ENCODE measurements at places on chromosomes 3 and 15.

- DNase-seq: no peak
Measured at GRCh38 chr3:81354119-81354518, 407.3 kb downstream of the GBE1 start.

- DNase-seq: no peak
Measured at GRCh38 chr15:71628988-71629770, 181.2 kb upstream of the NR2E3 start.

DNA sequence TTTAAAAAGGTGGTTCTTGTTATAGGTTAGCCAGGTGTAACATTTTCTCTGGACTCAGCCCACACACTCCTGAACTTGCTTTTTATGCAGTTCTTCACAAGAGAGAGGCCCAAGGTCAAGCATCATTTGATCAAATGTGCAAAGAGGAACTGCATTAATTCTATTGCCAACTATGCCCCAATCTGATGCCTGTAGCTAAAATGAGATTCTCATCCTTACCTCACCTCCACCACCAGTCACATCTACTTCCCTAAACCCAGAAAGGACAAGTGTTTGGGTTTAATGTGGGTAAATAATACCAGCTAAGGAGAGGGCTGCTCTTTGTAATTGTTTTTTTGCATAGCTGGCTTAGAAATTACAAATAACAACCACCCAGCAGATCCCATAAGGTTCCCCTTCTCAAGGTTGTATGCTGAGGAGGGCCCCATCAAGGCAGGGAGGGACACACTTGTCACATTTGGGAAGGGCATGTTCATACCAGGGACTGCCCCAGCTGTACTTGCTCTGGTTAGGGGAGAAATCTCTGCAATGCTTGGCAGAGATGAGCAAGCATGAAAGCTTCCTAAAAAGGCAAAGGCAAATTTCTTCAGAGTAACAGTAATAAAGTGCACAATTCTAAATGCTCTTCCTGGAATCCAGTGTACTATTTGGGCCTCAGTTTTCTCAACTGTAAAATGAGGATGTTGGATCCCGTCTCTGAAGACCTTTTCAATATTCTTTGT, 76.2 kb downstream of the TGFBR2 start:
- DNase-seq: no peak

DNA sequence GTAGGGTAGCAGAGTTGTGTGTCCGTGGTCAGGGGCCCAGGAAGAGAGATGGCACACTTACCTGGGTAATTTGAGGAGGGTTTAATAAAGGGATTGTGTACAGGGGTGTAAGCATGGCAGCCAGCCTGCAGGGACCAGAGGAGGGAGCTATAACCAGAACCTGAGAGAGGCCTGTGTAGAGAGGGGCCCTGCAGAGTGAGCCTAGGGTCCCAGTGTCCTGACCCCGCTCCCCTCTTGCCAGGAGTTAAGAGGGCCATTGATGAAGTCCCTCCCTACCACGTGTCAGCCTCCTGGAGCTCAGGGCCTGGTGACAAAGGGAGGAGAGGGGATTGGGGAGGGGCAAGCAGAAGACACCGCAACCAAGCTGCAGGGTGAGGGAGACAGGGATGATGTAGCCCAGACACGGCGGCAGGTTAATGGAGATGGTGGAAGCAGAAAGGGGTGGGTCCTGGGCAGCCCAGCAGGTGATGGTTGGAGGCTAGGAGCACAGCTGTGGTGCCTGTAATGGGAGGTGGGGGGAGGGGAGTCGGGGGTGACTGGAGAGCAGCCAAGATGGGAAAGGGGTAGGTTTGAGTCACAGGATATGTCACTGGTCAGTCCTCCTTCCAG, 165.4 kb upstream of the TOPAZ1 start:
- no peak for DNase-seq

- no peak for DNase-seq
Measured at GRCh38 chr3:160720123-160720746, 35.8 kb upstream of the PPM1L start.

DNA sequence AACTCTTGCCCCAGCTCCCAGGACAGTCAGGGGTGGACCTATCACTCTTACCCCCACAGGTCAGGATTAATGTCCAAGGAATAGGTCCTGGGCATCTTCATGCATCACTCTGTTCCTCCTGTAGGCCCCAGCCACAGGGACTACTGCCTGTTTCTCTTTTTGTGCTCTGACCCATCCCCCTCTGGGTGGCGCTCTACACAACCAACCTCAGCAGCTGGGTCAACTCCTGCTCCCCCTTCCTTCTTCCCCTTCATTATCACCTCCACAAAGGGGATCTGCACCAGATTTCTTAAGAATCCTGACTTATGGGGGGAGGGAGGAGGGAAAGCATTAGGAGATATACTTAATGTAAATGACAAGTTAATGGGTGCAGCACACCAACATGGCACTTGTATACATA, 12.2 kb upstream of the TRANK1 start:
- DNase-seq: no peak

DNA sequence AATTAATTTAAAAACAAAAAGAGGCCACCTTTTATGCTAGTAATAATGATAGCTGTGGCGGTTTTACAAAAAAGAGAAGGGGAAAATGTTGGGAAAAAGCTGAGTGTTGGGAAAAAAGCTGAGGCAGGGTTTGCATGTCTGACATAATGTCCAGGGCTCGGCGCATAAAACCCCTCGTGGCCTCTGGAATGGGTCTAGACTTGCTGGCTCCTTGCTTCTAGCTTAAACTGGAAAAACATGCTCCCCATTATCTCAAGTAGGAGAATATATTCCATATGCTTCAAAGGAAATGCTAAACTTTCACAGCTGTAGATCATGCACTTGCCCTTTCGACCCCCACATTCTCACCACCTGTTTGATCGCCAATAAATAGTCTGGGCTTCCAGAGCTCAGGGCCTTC, 53.0 kb downstream of the CYP19A1 start:
- no peak for DNase-seq

DNA sequence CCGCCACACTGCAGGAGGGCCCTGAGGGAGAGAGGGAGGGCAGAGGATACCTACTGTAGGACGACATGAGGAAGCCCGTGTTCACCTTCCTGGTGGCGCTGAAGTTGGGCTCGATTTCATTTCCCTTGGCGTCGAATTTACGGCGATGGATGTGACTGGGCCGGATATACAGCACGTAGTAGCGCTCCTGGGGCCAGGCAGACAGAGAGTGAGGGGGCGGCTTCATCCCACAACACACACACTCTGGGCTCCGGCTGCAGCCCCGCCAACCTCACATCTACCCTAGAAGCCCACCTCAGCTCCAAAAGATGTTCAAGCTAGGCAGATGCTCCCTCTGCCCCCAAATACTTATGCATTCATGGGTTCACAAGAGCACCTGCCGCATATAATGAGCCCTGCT, 4.5 kb downstream of the ARPIN start:
- DNase-seq: no peak

GRCh38 chr15:96222981-96223380, 107.5 kb upstream of the NR2F2 start:
- DNase-seq: no peak

GRCh38 chr3:100813828-100814227, 104.5 kb downstream of the TFG start:
- DNase-seq: no peak

- no peak for DNase-seq
Measured at GRCh38 chr3:157134620-157135191, 25.2 kb downstream of the CCNL1 start.

- DNase-seq: no peak
Measured at GRCh38 chr15:52338891-52339290, 43.3 kb upstream of the MYO5C start.

GRCh38 chr15:70559265-70560239, 203.8 kb downstream of the UACA start:
- peak; percentile 67 for DNase-seq

DNA sequence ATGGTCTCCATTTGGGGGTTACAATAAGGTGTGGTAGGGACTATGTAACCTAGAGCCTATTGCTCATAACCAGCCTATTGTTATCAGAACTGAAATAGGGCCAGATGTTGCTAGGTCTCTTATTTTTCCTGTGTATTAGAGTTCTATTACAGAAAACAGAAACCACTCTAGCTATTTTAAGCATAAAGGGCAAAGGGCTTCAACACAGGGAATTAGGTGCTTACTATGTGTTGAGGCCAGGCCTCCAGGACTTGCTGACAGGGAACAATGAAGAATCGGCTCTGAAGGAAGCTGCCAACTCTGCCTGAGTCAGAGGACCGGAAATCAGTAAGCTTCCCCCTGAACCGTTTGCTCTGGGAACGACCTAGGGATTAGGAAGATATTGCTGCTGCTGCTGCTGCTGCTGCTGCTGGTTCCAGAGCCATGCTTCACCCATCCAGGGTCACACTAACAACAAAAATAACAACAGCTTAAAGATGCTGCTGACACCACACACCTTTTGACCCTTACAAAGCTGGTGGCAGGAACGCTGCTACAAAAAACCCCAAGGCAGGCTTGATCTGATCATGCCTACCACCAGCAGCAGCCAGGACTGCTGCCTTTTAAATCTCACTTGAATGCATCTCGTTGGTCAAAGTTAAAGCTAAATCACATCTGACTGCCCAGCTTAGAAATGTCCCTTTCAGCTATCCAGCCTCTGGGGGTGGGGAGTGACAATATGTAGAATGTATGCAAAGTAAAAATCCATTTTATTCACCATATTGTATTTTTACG, 276.9 kb upstream of the IL12A start:
- DNase-seq: no peak

DNA sequence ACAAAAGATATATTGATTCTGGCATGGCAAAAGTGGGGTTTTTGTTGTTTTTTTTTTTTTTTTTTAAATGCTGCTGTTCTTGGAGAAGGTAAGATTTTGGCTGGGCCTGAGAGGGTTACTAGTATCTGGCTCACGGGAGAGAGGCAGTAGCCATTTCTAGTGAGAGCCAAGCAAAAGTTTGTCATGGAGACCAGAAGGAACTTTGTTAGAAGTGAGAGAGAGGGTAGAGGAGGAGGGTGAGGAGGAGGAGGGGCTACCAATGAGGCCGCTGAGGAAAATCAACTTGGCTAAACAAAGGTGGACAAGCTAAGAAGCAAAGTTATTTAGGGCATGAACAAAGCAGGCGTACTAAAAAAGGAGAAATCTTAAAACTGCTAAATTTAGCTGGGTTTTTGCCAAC, 48.9 kb upstream of the STRIT1 start:
- DNase-seq: no peak

DNA sequence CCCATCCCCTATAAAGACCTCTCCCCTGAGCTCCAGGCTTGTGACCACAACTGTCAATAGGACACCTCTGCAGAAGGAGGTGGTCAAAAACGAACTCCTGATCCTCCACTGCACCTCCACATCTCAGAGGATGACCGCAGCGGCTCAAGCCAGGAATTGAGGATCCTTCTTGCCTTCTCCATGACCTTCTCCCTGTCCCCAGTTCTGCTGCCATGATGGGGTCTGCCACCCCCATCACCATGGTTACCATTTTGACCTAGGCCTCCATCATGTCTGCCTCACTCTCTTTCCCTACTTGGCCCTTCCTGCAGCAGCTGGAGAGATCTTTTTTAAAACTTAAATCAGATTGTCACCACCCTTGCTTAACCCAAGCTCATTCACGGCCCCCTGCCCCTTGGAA, 81.3 kb upstream of the LINGO1 start:
- DNase-seq: no peak

DNA sequence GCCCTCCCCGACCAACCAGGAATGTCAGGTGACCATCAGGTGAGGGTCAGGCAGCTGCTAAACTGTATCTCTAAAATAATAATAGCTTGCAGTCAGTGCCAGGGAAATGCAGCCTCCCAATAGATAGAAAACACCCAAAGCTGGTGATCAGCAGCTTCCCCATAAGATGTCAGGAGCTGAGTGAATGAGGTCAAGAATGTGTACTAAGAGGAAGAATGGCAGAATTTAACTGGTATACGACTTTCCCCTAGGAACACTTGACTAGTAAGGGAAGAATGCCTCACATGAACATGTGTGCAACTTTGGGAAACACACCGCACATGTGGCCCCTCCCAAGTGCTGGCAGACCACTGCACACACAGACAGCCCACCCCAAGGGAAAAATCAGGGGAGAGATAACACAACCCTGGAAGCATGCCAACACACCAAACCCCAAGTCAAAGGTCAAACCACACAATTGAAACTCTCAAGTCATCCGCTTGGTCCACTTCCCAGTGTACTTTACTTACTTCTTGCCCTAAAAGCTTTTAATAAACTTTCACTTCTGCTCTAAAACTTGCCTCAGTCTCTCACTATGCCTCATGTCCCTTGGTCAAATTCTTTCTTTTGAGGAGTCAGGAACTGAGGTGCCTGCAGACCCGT, 806.5 kb downstream of the OTOL1 start:
- DNase-seq: no peak

DNA sequence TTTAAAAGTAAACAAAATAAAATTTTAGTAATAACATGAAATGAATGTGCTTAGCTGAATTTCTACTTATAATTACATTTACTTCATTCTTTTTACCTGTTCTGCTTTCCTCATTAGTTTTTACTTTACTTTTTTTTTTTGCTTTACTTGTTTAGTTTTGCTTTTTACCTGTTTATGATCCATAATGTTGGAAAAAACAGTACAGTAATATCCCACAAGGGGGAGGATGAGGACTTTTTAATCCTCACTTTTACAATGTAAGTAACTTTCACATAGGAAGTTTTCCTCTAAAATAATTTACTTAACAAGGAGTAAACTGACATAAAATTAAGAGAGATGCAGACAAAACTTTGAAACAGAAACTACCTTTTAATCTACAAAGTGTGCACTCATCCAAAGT, 268.7 kb downstream of the TBC1D5 start:
- DNase-seq: no peak

GRCh38 chr3:128364291-128364690, 102.4 kb downstream of the DNAJB8 start:
- no peak for DNase-seq

DNA sequence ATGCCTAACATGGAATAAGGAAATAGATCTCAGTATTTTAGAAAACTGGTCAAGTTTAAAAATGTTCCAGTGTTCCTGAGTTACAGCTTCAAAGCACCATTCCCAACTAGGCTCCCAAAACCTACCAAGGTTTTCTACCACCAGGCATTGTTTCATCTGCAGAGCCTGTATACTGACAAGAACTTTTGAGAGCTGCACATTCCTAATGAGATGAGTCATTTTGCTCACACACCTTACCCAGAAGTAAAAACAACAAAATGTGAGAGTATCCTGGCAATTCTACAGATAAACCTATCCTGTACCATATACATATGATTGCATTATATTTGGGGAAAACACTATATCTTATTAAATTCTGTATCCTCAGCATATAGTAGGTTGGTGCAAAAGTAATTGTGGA, 90.7 kb downstream of the ATP8B4 start:
- no peak for DNase-seq

- DNase-seq: no peak
Measured at GRCh38 chr3:61783993-61784718, 222.8 kb downstream of the PTPRG start.
